Mesenchymal stem cell (in vitro differentiated cells and primary cell): ENCODE measurements at places on chromosomes 5 and 9.
A peak's percentile ranks its signal among the peaks of the same experiment; 100 is the strongest.

- H3K27ac ChIP-seq, result peak overlapping the region; percentile 21
- peaks cover 3% of the 10 kb centered on the region for H3K4me1 ChIP-seq
- no peaks in the 10 kb centered on the region for H3K27me3 ChIP-seq
- H3K4me3 ChIP-seq, result no peak overlapping the region
- no peak for DNase-seq
These were observed 9.2 kb downstream of the C9orf85 start for GRCh38 chr9:71920456-71921189.

GRCh38 chr5:64295101-64295500 is 129.5 kb downstream of the RNF180 start:
- H3K27me3 ChIP-seq, result no peaks in the 10 kb centered on the region
- no peak for DNase-seq
- peaks cover 11% of the 10 kb centered on the region for H3K4me1 ChIP-seq
- H3K27ac ChIP-seq, result no peak overlapping the region

GRCh38 chr9:70091572-70091971 is 47.9 kb downstream of the MAMDC2 start:
- peaks cover 5% of the 10 kb centered on the region for H3K4me1 ChIP-seq
- H3K27ac ChIP-seq, result no peak overlapping the region
- H3K36me3 ChIP-seq, result no peaks in the 10 kb centered on the region
- DNase-seq, result peak; percentile 29
- H3K4me3 ChIP-seq, result no peak overlapping the region

GRCh38 chr5:133006653-133007052 is 19.7 kb downstream of the ZCCHC10 start:
- no peak overlapping the region for H3K4me3 ChIP-seq
- no peaks in the 10 kb centered on the region for H3K27me3 ChIP-seq
- no peak overlapping the region for H3K27ac ChIP-seq
- H3K4me1 ChIP-seq, result peaks cover 2% of the 10 kb centered on the region
- no peak for DNase-seq

DNA sequence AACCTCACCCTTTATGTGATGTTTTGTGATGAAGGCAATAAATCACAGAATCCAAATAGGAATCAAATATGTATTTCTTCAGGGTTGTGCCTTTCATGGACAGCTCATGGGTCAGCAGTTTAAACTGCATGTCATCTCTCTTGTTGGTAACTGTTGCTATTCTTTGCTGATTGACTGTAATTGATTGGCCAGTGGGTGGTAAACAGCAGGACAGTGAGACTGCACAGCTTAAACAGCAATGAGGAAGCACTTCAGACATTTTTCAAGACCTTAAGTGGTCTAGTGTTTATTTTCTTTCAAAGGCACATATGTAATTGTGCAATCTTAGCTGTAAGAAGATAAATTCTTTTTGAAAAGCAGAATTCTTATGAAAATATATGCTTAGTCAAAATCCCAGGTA is 260.5 kb downstream of the COX7C start:
- no peak overlapping the region for H3K27ac ChIP-seq
- peak; percentile 44 for DNase-seq
- no peak overlapping the region for H3K4me3 ChIP-seq
- H3K36me3 ChIP-seq, result no peaks in the 10 kb centered on the region
- H3K4me1 ChIP-seq, result no peaks in the 10 kb centered on the region

DNA sequence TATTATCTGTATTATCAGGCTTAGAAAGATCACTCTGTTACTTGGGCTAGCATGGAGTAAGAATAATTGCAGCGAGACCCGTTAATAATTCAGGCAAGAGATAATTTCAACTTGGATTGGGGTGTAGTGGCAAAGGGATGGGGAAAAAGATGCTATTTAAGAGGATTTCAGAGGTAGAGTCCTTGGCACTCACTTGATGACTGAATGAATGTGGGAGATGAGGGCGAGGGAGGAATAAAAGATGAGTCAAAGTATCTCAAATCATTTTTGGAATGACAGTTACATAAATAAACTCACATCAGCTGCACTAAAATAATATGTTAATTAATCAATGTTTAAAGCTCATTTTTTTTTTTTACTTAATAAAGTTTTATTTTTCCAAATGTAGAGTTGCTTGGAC is 4.5 kb upstream of the GPR21 start:
- H3K27ac ChIP-seq, result no peak overlapping the region
- no peak overlapping the region for H3K4me3 ChIP-seq
- no peak for DNase-seq
- H3K4me1 ChIP-seq, result peaks cover 1% of the 10 kb centered on the region
- no peaks in the 10 kb centered on the region for H3K27me3 ChIP-seq
- H3K36me3 ChIP-seq, result peaks cover 4% of the 10 kb centered on the region

DNA sequence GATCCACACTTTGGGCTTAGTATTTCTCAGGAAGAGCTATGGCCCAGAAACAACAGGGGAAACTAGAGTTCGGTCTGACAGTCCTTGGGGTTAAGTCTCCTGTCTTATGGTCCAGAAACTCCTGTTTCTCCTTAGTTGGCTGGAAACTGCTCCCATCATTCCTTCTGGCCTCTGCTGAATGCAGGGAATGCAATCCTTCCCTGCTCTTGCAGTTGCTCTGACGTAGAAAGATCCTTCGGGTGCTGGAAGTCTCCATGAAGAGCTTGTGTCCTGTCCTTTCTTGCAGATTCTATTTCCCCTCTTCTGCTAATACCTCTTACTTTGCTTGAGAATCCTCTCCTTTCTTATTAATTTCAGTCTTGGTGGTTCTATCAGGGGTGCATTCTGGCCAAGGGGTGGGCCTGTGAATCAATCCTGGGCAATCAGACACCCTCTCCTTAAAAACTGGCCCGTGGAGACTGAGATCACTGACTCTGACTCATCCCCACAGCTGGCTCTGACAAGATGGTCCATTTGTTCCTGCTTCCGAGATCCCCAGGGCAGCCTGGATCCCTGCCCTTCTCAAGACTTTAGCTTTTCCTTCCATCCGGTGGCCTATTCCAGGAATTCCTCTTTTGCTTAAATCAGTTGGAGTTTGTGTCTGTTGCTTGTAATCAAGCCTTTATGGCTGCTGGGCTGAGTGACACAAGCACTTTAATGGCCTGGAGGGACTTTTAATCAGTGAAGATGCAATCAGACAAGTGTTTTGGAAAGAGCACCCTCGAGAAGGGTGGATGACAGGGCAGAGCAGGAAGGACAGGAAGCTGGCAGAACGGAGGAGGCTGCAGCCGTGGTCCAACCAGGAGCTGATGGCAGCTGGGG is 23.7 kb downstream of the PTGS1 start:
- H3K27ac ChIP-seq, result peak overlapping the region; percentile 24
- H3K27me3 ChIP-seq, result no peaks in the 10 kb centered on the region
- H3K4me3 ChIP-seq, result peak overlapping the region; percentile 32

DNA sequence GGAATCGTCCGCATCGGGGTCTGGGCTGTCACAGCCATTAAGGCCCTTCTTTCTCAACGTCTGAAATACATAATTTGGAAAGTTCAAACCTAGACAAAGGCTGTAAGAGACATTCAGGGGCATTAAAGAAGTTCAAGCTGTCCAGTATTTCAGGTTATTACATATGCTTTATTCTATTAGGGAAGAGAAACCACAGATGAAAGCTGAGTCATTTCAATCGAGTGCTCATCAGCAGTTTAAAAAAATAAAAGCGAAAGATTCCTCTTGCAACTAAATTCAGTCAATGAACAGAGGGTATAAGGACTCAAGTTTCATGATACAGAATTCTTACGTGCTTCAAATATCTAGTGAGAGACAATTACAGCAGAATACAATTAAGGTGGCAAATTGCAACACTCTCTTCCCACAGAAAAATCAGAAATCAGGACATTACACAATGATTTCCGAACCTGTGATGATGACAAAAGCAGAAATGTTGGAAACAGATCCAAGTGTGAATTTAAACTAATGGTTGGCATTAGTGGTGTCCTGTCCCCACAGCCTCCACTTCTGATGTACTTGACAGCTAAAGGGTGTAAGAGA is 121.6 kb downstream of the MEF2C start:
- no peak for DNase-seq
- no peaks in the 10 kb centered on the region for H3K27me3 ChIP-seq
- no peaks in the 10 kb centered on the region for H3K36me3 ChIP-seq
- H3K27ac ChIP-seq, result no peak overlapping the region

- DNase-seq, result peak; percentile 68
- H3K36me3 ChIP-seq, result no peaks in the 10 kb centered on the region
- peak overlapping the region; percentile 68 for H3K27ac ChIP-seq
- peaks cover 1% of the 10 kb centered on the region for H3K4me1 ChIP-seq
- no peaks in the 10 kb centered on the region for H3K27me3 ChIP-seq
These were observed 168.5 kb upstream of the TARS1 start for GRCh38 chr5:33272288-33272687.

- no peak overlapping the region for H3K27ac ChIP-seq
- H3K4me3 ChIP-seq, result no peak overlapping the region
- DNase-seq, result no peak
- peaks cover 3% of the 10 kb centered on the region for H3K4me1 ChIP-seq
- H3K27me3 ChIP-seq, result peaks cover 5% of the 10 kb centered on the region
These were observed 257.9 kb upstream of the IRX4 start for GRCh38 chr5:2140501-2141175.

GRCh38 chr5:137753691-137754187 is 424 bp downstream of the HNRNPA0 start:
- H3K27ac ChIP-seq, result peak overlapping the region; percentile 96
- H3K36me3 ChIP-seq, result no peaks in the 10 kb centered on the region
- H3K27me3 ChIP-seq, result no peaks in the 10 kb centered on the region
- H3K4me3 ChIP-seq, result peak overlapping the region; percentile 94
- peaks cover 3% of the 10 kb centered on the region for H3K4me1 ChIP-seq

DNA sequence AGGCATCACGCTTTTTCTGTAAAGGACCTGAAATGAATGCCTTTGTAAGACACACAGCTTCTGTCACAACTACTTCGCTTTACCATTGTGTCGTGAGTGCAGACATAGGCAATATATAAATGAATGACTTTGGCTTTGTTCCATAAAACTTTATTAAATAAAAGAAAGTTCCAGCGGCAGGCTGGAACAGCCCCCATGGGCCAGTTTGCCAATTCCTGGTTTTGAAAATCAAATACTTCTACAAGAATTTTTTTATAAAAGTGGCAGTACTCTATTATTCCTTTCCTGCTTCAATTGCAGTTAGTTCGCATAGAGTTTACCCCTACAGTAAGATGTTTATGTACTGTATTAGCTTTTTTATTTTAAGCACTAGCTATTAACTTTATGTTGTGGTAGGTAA is 53.7 kb downstream of the SRFBP1 start:
- no peaks in the 10 kb centered on the region for H3K36me3 ChIP-seq
- no peaks in the 10 kb centered on the region for H3K4me1 ChIP-seq
- no peak overlapping the region for H3K27ac ChIP-seq
- no peak overlapping the region for H3K4me3 ChIP-seq
